HCT116 (cell line): ENCODE measurements at places on chromosomes 5 and 9. TPM values are rescaled to one million over a fixed set of nuclear protein-coding genes. Genes with fewer than 3 reads are reported as not detected.

DNA sequence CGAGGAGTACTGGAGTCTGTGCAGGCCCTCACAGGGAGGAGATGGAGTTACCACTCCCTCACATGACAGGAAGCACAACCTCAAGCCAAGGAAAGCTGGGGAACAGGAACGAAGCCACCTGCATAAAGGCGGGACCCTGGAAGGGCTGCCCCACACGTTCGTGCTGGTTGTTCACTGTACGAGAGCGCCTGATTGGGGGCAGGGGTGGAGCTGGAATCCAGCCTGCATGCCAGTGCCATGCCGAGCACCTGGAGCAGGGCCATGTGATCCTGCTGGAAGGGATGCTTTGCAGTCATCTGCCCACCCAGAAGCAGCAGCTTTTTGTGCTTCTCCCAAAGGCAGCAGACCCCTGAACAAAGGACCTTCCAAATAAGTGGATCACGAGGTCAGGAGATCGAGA, 11.4 kb downstream of the GRM6 start:
- no peak overlapping the region for H3K4me3 ChIP-seq
- DNase-seq = no peak
- H3K27me3 ChIP-seq = no peaks in the 10 kb centered on the region
- H3K36me3 ChIP-seq = no peaks in the 10 kb centered on the region

DNA sequence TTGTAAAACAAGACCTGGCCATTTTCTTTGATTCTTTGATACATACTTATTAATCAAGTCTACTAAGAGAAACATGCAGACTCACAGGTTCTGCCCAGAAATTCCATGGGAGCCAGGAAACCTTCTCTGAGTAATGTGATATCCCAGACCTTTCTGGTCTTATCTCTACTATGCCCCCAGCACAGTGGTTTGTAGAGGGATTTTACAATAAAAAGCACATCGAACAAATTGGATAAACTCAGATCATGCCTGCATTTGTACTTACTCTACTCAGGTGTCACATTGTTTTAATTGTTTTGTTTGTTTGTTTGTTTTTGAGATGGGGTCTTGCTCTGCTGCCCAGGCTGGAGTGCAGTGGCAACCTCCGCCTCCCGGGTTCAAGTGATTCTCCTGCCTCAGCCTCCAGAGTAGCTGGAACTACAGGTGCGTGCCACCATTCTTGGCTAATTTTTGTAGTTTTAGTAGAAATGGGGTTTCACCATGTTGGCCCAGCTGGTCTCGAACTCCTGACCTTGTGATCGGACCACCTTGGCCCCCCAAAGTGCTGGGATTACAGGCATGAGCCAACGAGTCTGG, 179.5 kb downstream of the ZNF608 start:
- no peaks in the 10 kb centered on the region for H3K4me1 ChIP-seq
- DNase-seq = no peak
- no peak overlapping the region for H3K27ac ChIP-seq
- no peak overlapping the region for H3K4me3 ChIP-seq
- H3K36me3 ChIP-seq = no peaks in the 10 kb centered on the region

Gene EDIL3
- 0.32 TPM for total RNA-seq

DNA sequence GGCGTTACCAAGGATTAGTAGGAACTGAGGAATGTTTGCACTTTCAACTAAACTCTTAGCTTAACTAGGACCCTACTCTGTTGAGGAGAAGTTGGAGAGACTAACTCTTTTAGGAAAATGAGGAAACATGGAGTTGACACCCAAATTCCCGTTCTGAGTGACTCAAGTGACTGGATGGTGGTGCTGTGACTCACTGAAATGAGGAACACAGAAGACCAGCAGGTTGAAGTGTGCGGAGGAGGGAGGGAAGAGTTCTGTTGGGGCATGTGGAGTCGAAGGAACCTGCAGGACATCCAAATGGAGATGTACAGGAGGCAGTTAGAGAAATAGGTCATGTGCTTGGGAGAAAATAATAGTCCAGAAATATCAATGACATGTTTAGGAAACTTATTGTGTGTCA, 8.2 kb downstream of the HEXB start:
- peaks cover 19% of the 10 kb centered on the region for H3K36me3 ChIP-seq
- no peak for DNase-seq
- no peaks in the 10 kb centered on the region for H3K27me3 ChIP-seq
- H3K27ac ChIP-seq = no peak overlapping the region
- H3K4me1 ChIP-seq = no peaks in the 10 kb centered on the region

GRCh38 chr5:88734983-88735382, 148.0 kb downstream of the MEF2C start:
- no peak overlapping the region for H3K27ac ChIP-seq
- H3K36me3 ChIP-seq = no peaks in the 10 kb centered on the region
- H3K4me1 ChIP-seq = no peaks in the 10 kb centered on the region
- H3K4me3 ChIP-seq = no peak overlapping the region
- no peak for DNase-seq

Gene COQ4
- total RNA-seq = 45.8 TPM

DNA sequence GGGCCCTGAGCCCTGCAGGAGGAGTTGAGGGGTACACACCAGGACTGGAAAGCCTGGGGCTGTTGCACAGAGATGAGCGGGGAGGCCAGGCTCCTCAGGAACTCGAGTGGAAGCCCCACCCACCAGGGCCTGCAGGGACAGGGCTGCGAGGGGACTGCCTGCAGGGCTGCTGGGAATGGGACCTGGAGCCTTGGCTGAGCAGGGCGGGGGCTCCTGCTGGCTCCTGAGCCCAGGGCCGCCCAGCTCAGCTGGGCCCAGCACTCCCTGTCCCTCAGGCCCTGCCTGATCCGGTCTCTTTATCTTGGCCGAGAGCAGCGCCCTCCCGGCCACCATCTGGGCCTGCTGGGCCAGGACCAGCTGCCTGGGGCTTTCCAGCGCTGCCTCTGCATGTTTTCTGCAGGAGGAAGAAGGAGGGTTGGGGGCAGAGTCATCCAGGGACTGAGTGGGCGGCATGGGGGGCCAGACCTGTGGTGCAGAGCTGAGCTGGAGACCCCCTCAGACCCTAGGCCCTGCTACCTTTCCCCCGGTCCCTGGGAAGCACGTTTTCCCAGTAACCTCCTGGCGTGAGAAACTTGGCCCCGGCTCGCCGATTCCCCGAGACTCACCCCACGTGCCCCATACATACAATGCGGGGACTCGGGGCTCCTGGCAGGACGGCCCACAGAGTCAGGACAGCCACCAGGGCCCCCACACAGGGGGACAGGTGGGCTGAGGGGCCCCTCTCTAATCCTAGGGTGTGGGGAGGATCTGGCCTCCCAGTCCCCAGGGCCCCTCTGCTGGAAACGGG, 9.4 kb downstream of the LCN12 start:
- DNase-seq = no peak
- H3K27me3 ChIP-seq = no peaks in the 10 kb centered on the region
- H3K4me3 ChIP-seq = no peak overlapping the region
- no peak overlapping the region for H3K27ac ChIP-seq
- no peaks in the 10 kb centered on the region for H3K36me3 ChIP-seq
- H3K4me1 ChIP-seq = peaks cover 28% of the 10 kb centered on the region

GRCh38 chr9:92962846-92963245, 15.5 kb downstream of the FGD3 start:
- H3K27ac ChIP-seq = no peak overlapping the region
- no peaks in the 10 kb centered on the region for H3K36me3 ChIP-seq
- DNase-seq = no peak
- no peak overlapping the region for H3K4me3 ChIP-seq

- DNase-seq = no peak
- H3K27ac ChIP-seq = no peak overlapping the region
- no peaks in the 10 kb centered on the region for H3K4me1 ChIP-seq
- H3K27me3 ChIP-seq = no peaks in the 10 kb centered on the region
- no peak overlapping the region for H3K4me3 ChIP-seq
- H3K36me3 ChIP-seq = no peaks in the 10 kb centered on the region
These were observed 11.3 kb downstream of the MYOZ3 start for GRCh38 chr5:150672237-150672883.

Gene FOXD4
- 2.8 TPM for total RNA-seq
